Placental epithelial cell (primary cell): ENCODE measurements at places on chromosomes 5 and 9. TPM values are rescaled to one million over a fixed set of nuclear protein-coding genes. Genes with fewer than 3 reads are reported as not detected.

CBY3 gene
- 0.39 TPM in 1 of 2 replicates, not detected in the other for total RNA-seq

GDNF gene
- under 0.01 and 1.2 TPM in 2 replicates for total RNA-seq

CMYA5 gene
- total RNA-seq: 1.1 and 2.0 TPM in 2 replicates

TSSK1B gene
- 0.79 TPM in 1 of 2 replicates, not detected in the other for total RNA-seq

SPACA9 gene
- total RNA-seq: 1.4 and 5.5 TPM in 2 replicates

DENND1A gene
- total RNA-seq: 10.6 and 17.0 TPM in 2 replicates

EQTN gene
- 0.22 and 0.39 TPM in 2 replicates for total RNA-seq

KIF12 gene
- total RNA-seq: not detected in 2 replicates
